ENCODE measurements at places on chromosomes 5 and 9.

GRCh38 chr9:121865884-121866283 is 214.4 kb downstream of the DAB2IP start:
- DNase-seq: no peak

DNA sequence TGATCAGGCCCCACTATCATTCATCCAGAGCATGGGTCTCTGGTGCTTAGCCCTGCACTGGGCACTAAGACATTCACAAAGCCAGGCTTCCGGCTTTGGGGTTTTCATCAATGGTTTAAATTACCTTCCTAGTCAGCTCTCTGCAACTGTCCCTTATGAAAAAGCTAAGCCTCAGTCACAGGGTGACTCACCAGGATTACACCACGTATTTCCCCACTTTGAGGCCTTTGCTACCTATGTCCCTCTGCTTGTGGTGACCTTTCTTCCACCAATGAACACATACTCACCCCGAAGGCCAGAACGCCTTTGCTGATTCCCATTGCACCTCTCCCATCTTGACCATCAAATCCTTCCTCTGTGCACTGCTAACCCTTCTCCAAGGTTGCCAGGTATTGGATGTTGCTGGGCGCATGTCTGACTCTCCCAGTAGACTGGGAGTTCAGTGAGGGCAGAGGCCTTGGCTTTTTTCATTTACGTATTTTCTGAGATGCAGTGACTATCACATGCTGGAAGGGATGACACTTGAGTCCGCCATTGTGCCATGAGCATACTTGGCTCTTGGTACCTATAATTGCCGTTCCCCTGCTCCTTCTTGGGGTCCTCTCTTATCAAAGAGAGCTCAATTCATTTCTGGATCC is 58.7 kb upstream of the TNFSF8 start:
- DNase-seq: no peak

- DNase-seq: no peak
Observed at GRCh38 chr5:14370386-14370785, 211.2 kb upstream of the OTULINL start.

- no peak for DNase-seq
Observed at GRCh38 chr5:144206141-144206540, 35.5 kb downstream of the KCTD16 start.

- DNase-seq: no peak
Observed at GRCh38 chr9:126775926-126776325, 28.9 kb upstream of the ZBTB43 start.

- DNase-seq: no peak
Observed at GRCh38 chr5:179568721-179569120, 18.4 kb downstream of the RUFY1 start.

DNA sequence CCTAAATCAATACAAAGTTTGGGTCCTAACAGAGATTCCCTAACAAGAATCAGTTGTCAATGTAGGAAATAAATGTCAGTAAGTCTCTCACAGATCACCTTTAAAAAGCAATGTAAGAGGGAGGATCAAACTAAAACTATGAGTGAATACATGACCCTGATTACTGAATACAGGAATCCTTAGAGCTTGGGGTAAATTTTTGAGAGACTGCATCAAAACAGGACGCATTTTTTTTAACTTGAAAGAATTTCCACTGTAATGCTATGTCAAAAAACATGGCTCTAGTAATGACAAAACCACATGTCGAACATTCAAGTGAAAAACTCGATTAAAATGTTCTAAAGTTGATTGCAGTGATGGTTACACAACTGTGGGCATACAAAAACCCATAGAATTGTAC is 21.9 kb downstream of the ZDHHC21 start:
- no peak for DNase-seq
